Right ventricle myocardium superior (tissue), 1 donor: ENCODE measurements at places on chromosomes 13 and 19. TPM values are rescaled to one million over a fixed set of nuclear protein-coding genes. Genes with fewer than 3 reads are reported as not detected.

DNA sequence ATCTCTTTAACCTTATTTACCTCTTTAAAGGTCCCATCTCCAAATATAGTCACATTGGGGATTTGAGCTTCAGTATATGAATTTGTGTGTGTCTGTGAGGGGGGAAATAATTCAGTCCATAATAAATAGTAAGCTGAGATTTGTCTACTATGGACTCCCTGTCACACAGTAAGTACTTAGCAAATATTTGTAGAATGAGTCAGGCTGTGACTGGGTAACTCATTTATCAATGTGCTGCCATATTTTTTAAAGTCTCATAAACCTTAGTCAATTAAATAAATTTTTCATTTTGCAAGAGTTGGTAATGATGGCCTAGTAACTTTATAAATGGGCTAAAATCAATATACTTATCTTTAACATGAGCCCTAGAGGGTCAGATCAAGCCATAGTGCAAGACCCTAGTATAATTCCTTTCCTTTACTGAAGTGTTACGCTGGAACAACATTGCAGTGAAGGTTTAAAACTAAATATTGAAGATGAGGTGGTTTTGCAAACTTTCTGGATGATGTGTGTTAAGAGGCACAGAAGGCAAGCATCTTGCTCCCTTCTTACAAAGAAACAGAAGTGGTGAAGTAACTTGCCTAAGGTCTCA, 305.1 kb downstream of the KCNRG start:
- DNase-seq = no peak

DNA sequence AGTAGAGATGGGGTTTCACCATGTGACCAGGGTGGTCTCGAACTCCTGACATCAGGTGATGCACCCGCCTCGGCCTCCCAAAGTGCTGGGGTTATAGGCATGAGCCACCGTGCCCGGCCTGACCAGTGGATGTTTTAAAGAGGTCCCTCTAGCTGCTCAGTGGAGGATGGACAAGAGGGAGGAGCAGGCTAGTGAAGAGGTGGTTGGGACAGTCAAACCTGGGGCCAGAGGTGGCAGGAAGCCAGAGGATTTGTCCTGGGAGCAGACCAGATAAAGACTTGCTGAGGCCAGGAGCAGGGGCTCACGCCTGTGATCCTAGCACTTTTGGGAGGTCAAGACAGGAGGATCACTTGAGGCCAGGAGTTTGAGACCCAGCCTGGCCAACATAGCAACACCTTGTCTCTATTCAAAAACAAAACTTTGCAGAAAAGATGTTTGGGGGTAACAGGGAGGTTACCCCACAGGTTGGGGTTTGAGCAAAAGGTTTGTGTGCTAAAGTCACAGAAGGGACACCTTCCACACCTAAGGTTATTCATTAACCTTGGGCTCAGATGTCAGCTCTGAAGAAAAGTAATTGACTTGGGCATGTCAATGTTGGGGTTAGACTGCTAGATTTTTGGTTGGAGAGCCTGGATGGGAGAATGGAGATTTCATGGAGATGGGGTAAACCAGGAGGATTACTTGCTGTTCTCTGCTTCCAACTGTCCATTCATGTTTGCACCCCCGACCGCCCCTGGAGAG, 9.0 kb downstream of the BCAM start:
- no peak for DNase-seq

GRCh38 chr19:56142087-56142787, 1.1 kb downstream of the ZNF444 start:
- no peak for DNase-seq

DNA sequence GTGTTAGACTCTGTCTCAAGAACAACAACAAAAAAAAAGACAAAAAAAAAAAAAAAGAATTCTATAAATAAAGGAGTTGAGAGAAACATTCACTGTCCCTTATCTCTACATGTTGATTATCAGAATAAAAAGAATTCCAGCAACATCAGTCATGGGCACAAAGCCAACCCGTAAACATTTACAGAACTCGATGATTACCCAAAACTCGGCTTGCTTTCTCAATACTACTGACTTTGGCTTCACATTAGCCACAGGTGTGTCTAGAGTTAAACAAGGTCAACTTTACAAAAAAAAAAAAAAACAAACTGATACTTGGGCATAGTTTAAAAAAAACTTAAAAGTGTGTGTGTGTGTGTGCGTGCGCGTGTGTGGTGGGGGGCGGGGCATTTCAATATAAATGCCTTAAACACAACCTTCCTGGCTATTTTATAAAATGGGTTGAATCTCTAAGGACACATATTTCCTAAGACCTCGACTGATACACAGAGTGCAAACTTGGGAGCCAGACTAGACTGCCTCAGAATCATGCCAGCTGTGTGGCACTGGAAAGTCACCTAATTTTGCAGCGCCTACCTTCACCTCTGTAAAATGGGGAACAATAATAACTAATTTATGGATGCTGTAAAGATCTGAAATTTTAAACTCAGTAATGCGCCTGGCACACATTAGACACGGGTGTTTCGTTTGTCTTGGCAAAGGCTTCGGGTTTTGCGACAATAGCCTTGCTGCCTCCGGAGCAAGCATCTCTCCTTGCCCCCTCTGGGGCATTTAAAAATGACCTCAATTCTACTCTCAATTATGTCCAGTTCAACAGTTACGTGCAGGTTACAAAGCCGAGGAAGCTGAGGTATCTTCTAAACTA, 922 bp downstream of the EBPL start:
- no peak for DNase-seq

DNA sequence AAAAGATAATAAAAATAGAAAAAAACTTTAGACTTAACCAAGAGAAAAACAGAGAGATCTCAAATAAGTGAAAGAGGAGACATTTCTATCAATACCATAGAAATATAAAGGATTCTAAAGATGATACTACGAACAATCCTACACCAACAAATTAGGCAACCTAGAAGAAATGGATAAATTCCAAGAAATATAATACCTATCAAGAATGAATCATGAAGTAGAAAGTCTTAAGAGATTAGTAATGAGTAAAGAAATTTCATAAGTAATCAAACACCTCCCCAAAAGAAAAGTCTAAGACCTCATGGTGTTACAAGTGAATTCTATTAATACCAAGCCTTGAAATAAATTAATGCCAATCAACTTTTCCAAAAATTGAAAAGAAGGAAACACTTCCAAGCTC, 1584.5 kb upstream of the MIR17HG start:
- no peak for DNase-seq

DNA sequence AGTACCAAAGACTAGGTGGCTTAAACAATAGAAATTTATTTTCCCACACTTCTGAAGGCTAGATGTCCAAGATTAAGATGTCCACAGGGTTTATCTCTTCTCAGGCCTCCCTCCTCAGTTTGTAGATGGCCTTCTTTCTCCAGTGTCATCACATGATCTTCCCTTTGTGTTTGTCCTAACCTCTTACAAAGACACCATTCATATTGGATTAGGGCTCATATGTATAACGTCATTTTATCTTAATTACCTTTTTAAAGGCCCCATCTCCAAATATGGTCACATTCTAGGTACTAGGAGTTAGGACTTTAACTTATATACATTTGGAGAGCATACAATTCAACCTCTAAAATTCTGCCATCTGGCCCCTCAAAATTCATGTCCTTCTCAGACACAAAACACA, 34.3 kb downstream of the N4BP2L2 start:
- no peak for DNase-seq

DNA sequence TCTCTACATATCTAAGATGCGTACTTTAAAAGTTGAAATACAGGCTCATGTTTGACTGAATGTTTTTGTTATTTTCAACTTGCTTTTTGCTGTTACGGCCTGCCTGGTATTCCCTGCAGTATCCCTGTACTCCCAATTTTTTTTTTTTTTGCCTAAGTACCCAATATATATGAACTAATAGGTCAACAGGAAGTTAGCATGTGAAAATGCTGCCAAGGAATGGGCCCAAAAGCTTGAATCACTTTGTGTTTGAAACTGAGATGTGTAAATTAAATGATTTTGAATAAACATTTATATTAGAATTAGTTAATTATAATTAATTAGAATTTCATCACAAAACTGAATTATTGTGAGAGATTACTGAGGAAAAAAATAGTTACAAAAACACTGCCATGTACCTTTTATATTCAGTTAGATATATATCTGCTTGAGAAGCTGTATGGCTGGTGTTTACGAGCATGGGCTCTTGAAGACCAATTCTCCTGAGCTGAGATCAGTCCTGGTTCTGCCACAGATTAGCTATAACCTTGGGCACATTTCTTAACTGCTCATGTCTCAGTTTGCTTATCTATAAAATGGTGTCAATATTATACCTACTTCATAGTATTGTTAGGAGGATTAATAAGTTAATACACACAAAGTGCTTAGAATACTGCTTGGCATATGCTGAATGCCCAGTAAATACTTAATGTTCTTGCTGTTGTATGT, 16.0 kb downstream of the TDRD3 start:
- DNase-seq = no peak

- DNase-seq = no peak
Measured at GRCh38 chr13:21232599-21232998, 56.1 kb downstream of the MRPL57 start.

DNA sequence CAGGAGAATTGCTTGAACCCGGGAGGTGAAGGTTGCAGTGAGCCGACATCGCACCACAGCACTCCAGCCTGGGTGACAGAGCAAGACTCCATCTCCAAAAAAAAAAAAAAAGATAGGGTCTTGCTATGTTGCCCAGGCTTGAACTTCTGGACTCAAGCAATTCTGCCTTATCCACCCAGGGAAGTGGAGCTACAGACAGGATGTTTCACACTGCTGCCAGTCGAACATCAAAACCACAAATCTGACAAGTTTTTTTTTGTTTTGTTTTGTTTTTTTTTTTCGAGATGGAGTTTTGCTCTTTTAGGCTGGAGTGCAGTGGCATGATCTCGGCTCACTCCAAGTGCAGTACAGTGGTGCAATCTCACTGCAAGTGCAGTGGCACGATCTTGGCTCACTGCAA, 10.8 kb downstream of the XPO4 start:
- DNase-seq = no peak

Gene RNF17
- not detected for total RNA-seq

Gene IGFL2
- not detected for total RNA-seq

Gene TTYH1
- 1.5 TPM for total RNA-seq
